ENCODE measurements at places on chromosomes 13 and 19.

DNA sequence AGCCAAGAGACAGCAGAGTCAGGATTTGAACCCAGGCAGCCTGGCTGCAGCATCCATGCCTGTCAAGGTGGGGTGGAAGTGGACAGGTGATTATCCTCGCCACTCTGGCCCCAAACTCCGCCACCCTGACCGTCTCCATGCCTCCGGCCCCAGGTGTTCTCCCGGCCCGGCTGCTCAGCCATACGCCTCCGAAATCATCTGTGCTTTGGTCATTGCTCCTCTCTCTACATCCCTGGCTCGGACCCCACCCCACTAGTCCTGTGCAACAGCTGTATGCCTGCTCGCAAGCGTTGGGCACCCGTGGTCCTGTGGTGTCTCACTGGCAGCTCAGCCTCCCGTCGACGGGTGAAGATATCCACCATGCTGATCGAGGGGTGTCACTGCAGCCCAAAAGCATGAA, 3.9 kb downstream of the DAND5 start:
- no peak for DNase-seq

DNA sequence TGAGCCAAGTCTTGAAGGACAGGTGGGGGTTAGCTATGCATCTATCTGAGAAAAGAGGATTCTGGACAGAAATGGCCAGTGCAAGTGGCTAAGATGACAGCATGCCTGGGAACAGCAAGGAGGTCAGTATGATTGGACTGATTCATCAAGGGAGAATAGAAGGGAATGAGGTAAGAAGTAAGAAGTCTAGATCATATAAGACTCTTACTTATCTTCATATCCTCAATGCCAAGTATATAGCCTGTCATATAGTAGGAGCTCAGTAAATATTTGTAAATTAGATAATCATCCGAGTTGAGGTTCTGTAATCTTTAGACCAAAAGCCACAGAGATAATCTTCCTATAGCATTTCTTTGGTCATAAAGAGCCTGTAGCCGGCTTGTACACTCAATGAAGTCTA, 103.3 kb upstream of the MLNR start:
- no peak for DNase-seq

DNA sequence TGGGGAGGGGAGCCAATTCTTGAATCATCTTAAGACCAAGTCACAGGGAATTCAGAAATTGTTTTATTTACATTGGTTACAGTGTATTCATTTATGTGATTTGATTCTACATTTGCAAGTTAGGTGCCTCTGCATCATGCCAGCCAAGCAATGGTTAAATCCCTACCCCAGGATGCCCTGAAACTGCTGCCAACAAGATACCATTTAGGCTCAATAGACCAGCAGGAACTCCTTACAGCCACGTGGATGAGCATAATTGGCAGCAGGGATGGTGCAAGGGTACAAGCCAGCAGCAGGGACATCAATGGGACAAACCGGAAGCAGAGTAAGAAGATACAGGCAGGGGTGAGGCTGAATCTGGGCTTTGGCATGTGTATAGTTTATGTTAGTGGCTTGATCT, 72.4 kb upstream of the NBEA start:
- DNase-seq: no peak

DNA sequence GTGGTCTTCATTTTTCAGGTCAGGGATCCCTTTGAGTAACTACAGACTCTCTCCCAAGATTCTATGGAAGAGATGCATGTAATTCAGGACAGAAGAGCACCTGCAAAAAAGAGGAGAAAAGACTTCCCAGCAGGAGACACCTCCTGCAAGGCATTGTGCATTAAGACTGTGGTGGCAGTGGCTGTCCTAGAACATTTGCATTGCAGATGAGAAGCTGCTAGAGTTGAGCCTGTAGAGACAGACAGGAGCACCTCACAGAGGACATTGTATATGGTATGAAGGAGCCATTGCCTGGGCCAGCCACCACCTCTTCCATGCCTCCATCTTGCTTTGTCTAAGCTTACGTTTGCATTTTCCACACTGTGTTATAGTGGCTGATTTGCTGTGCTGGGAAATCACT, 11.2 kb upstream of the MYO16 start:
- no peak for DNase-seq

DNA sequence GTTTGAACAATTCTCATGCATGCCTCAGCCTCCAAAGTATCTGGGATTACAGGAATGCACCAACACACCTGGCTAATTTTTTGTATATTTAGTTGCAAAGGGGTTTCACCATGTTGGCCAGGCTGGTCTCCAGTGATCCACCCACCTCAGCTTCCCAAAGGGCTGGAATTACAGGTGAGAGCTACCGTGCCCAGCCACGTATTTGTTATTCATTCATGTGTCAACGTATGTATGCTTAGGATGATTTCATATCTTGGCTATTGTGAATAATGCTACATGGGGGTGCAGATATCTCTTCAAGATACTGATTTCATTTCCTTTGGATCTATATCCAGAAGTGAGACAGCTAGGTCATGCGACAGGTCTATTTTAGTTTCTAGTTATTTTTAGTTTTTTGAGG, 113.4 kb downstream of the TSHZ3 start:
- DNase-seq: no peak

DNA sequence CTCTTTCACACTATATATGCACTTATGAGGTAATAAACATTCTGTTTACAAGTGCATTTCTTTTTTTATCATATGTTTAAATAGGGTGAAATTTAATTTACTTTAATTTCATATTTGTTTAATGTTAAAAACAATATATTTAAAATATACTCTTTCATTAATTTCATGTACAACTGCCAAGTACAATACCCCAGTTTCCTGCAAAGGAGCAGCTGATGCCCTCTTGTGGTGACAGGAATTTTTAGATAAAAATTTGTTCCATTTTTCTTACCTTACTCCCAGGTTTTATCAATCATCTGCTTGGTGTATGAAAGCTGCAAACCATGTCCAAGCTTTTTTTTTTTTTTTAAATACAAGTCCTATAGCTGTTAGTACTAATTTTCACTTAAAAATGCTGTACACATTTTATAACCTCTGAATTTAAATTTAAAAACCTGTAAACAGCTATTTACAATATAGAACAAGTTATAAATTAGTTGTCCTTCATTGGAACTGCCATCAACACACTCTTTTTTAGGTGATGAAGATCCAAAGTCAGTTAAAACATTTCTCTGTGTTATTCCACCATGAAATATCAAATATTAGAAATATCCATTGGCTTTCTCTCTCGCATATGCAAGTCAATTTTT, 4.9 kb downstream of the PCDH20 start:
- peak; percentile 19 for DNase-seq

DNA sequence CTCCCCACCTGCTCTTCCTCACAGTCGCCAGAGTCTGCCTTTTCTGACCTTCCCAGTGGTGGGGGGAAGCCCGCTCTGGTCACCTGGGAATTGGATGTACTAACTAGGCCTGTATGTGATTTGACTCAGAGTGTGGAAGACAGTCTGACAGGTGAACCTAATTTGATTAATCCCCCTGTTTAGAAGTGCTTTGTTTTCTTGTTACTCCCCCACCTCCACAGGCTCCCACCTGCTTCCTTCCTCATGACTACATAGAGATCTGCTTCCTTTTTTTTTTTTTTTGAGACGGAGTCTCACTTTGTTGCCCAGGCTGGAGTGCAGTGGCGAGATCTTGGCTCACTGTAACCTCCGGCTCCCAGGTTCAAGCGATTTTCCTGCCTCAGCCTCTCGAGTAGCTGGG, 44.0 kb downstream of the COG3 start:
- no peak for DNase-seq

GRCh38 chr19:2623798-2624197, 78.7 kb downstream of the GNG7 start:
- DNase-seq: no peak

GRCh38 chr13:97502181-97502580, 68.2 kb downstream of the RAP2A start:
- no peak for DNase-seq

DNA sequence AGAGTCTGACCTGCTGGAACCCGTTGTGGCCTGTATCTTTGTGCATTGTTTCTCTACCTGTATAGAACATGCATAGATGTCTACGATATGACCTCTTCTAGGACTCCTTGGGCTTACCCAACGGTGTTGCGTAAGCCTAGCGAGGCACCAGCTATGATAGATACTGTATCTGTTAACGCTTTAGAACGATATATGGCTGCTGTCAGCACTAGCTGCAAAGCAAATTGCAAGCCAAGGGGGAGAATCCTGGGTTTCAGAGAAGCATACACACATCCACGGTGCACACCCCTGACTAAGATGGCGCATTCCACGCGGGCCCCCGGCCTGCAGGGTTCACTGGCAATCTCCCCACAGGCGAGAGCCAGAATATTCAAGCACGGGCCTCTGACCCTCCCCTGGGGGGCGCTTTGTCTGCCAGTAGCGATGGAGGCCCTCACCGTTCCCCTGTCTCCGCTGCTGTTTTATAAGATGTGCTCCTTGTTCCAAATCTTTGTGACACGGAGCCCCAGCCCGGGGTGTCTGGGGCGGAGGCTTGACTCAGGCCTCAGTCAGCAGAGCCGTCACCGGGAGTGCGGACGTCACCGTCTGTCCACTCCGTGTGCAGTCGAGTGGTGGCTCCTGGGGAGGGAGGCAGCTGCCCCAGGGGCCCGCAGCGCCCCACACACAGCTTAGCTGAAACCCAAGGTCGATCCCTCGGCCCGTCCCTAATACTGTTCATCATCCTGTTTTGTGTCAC, 12.9 kb upstream of the RPS15 start:
- DNase-seq: no peak

- DNase-seq: no peak
Observed at GRCh38 chr13:27497563-27498230, 47.3 kb upstream of the MTIF3 start.

DNA sequence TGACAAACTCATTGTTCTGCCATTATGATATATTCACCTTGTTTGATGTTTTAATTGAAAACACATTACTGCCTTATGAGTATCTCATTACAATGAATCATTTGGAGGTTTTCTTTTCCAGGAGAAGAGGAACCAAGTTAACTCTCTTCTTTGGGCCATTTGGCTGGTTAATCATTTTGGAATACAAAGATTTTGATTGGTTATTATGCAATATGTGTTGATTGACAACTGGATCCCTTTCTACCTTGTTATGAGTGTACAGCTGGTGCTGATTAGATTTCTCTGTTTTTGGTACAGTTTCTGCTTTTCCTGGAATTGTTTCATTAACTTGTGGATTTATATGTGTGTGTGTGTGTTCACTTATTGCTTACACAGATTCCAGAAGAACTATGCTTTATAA, 49.2 kb upstream of the RGCC start:
- DNase-seq: no peak

GRCh38 chr19:19471682-19472081, 43.7 kb downstream of the TSSK6 start:
- no peak for DNase-seq

- DNase-seq: no peak
Observed at GRCh38 chr13:31225998-31226675, 26.4 kb downstream of the B3GLCT start.

DNA sequence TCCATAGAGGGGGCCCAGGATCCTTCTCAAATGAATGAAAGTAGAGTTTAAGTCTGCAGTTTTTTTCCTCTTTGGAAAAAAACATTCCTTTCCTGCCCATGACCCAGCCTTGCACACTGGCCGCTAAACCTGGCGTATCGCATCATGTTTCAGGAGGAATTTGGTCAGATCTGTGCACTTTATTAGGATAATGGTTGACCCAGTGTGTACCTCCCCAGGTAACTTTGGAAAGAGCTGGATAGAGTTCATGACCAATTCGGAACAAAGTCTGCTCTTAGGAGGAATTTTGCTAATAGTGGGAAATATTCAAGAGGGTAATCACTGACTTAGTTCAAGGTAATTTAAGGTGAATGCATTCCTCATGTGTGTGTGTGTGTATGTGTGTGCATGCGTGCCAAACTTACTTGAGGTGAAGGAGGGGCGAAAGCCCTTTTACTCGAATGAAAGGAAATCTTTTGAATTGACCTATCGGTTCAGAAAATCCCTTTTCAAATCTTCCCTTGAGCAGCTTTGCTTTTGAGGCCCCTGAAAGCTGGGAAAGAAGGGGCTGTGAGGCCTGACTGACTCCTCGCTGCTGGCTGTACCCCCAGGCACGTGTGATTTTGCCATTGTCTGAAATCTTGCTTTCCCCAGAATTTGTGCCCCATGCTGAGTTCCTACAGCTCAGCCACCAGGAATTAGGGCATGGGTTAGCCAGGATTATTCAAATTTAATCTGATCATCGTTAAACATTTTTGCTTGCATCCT, 46.3 kb downstream of the SIPA1L3 start:
- DNase-seq: no peak

DNA sequence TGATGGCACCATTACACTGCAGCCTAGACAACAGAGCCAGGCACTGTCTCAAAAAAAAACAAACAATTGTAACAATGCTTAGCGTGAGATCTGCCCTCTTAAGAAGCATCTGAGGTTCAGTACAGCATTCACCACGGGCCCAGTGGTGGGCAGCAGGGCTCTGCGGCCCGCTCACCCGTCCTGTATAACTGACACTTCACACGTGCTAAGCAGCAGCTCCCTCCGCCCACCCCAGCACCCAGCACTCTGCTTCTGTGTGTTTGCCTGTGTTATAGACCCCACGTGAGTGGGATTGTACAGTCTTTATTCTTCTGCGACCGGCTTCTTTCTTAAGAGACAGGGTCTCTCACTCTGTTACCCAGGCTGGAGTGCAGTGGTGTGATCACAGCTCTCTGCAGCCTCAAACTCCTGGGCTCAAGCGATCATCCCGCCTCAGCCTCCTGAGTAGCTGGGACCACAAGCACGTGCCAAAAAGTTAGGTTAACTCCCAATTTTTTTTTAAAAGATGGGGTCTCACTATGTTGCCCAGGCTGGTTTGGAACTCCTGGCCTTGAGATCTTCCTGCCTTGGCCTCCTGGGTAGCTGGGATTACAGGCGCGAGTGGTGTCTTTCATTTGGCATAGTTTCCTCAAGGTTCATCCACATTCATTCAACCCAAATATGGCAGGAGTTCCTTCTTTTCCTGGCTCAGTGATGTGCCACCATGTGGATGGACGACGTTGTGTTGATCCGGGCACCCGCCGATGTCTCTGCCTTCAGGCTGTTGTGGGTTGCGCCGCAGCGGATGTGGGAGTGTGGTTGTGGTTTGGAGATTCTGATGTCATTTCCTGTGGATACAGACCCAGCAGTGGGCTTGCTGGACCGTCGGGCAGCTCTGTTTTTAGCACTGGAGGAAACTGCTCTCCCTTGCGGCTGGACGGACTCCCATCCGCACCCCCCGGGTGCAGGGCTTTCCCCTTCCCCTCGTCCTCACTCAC, 170.0 kb downstream of the KDM4B start:
- DNase-seq: no peak

All from NCI-H146 (cell line).